ENCODE measurements at places on chromosomes 7 and 10.
A peak's percentile ranks its signal among the peaks of the same experiment; 100 is the strongest.

DNA sequence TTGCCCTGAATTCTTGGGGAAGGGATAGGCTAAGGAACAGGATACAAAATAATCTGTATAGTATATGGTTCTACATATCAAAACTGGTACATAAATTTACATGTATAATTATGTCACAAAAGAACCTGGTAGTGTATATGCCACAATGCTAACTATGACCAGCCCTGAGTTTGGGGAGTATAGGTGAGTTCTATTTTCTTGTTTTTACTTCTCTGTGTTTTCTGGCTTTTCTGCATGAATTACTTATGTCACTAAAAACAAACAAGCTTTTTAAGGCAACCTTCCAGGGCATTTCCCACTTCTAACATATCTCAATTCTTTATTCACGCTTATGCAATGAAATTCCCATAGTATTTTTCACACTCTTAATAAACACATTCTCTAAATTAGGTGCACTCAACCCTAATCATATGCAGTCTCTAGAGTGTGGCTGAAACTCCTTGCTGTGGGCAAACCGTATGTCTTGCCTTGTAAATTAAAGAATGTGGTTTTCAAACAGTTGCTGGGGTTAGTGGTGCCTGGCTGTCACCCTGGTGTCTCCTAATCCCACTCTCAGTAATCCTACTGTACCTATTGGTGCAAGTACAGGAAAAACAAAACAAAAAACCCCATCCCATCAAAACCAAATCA is 14.0 kb upstream of the INSIG1 start:
- no peak for DNase-seq

GRCh38 chr10:22682237-22683139 is 31.9 kb downstream of the PIP4K2A start:
- DNase-seq = no peak

GRCh38 chr7:105647591-105647990 is 66.3 kb upstream of the EFCAB10 start:
- DNase-seq = no peak

DNA sequence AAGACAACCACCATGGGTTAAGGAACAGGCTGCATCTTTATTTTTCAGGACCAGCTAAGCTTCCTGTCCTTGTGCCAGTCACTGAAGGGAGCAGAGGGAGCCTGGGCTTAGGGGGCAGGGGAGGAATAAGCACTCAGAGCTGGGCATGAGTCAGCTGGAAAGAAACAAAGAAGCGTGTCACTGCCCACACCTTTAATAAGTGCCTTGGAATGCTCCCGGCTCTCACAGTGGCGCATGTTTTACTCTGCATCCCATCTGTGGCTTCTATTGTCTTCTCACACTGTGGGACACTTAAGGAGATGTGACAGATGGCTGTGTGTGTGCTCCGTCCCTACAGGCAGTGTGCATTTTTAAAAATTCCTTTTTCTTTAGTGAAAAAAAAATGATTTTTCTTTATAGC is 71.7 kb downstream of the MTURN start:
- DNase-seq = no peak

GRCh38 chr7:73487486-73487885 is 34.6 kb downstream of the BAZ1B start:
- DNase-seq = no peak

DNA sequence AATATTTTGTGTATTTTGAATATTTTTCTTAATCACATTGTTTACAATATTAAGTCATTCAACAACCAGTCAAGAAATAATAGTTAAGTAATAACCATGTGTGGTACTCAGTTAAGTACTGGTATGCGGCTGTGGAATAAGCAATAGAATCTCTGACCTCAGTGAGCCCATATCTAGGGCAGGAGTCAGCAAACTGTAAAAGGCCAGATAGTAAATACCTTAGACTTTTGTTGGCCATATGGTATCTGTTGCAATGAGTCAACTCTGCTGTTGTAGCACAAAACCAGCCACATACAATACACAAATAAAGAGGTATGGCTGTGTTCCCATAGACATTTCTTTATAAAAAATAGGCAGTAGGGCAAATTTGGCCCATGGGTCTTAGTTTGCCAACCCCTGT is 311.6 kb upstream of the SEMA3A start:
- no peak for DNase-seq

DNA sequence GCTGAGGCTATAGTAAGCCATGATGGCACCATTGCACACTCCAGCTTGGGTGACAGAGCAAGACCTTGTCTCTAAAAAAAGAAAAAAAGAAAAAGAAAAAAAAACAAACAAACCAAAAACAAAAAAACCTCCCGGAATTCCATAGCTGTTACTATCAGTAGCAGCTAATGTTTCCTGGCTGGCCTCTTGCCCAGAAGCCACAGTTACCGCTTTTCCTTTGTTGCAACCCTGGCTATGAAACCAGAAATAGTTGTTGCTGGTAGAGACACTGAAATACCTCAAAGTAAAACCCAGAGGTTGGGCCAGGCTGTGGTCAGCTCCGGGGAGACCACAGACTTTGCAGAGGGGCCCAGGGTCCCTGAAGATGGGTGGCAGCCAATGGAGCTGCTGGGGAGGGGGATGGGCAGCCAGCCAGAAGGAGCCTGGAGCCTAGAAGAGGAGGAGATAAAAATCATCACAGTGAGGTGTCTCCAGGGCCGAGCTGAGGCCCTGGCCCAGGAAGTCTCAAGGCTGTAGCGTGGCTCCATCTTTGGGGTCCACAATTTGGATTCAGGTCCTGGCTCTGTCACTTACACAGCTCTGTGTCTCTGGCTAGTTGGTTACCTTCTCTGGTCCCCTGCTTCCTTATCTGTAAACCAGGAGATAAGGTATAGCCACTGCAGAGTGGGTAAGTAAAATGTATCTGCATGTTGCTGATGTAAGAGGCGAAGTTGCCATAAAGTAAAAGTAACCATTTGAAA is 3.4 kb upstream of the CHST12 start:
- DNase-seq = no peak

DNA sequence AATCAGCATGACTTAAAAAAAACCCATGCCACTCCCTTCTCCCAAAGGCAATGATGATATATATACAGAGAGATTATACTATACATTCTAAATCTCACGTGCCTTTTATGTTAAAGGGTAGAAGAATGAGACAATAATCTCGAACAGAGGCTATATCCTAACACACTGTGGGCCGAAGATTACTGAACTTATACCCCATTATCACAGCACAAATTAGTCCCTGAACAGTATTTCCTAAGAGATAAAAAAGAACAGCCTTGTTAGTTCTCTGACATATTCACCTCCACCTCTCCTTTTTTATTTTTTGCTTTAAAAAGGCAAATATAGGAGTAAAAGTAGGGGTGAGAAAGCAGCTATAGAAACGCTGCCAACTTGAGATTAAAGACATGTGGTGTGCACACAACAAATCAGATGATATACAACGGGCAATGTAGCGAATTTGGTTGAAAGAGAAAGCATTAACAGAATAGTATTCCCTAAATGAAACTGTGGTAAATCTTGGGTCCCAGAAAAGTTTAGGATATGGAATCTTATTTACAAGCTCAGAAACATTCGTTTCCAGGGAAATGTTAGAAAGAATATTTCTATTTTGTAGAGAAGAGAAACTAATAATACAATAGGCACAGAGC is 69.5 kb downstream of the JMJD1C start:
- DNase-seq = no peak

- no peak for DNase-seq
Observed at GRCh38 chr10:9792181-9792580, 1225.5 kb upstream of the CELF2 start.

DNA sequence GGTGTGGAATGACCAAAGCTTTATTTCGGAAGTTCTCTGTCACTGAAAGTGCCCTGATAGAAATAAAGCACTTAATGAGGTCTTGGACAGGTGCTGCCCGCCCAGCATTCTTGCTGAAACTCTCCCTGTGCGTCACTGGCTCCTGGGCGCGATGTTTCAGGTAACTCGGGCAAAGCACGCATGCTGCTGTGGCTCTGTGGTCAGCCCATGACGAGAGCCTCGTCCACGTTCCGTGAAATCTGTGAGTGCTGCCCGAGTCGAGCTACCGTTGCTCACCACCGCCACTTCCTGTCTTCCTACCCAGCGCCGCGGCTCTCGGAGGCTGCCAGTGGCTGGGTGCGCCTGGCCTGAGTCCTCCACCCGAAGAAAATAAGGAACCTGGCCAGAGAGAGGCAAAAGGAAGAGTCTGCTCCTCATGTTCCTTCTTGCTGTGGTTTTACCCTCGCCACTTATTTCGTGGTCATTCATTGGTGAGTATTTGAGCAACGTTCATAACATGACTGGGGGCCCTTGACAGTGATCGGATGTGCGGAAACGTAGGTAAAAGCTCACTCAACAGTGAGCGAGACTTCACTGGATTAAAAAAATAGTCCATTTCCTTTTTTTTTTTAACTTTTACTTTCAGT is 95.5 kb downstream of the MAP3K8 start:
- DNase-seq = peak; percentile 57

DNA sequence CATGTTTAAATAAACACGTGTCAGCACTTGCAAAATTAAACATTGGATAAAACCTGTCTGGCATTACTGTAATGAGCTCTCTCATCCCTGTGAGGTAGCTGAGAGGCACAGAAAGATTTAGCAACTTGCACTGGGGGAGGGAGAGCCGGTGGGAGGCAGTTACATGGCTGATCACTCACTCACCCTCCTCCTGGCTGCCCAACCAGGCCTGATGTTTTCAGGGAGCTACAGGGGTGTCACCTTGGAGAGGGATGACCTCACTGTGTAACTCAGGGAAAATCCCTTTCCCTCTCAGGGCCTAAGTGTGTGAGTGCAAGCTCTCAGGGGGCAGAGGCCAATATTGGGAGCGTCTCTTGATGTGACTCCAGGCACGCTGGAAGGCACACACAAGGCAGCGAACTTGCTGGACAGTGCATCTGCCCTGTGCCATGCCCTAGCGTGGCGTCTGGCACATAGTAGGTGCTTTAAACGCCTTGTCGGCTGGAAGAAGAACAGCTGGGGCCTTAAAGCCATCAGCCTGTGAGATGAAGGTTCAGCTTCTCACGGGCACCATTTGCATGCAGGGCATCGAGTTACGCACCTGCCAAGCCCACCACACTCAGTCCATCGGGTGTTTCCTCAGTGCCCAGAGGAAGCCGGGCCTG is 51.1 kb downstream of the ELFN1 start:
- no peak for DNase-seq

DNA sequence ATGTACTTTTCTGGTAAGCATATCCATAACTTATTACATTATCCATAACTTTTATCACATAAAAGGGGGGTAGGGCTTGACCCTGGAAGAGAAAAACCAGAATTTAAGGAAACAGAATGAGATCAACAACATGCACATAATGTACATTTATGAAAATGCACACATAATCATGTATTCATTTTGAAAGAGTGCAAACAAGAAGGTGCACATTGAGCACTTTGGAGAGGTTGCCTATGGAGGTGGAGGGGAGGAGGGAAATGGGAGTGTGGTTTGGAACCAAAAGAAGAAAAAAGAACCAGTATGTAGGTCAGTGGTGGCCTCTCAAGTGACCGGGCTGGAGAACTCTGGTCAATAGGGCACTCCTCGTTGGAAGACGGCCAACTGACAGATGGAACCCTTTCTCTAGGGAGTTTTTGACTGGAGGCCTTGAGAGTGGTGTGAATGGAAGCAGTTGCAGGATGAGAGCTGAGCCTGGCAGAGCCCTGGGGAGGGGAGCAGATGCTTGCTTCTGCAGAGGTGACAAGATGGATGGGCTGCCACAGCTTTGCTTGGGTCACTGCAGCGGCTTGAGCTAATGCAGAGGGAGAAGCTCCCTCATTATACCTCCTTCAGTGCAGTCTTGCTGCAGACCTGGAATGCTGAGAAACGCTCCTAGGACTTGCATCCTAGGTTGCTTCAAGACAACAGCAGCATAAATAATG is 192.7 kb downstream of the SEC23IP start:
- no peak for DNase-seq

GRCh38 chr10:110429301-110429700 is 68.4 kb upstream of the DUSP5 start:
- no peak for DNase-seq

DNA sequence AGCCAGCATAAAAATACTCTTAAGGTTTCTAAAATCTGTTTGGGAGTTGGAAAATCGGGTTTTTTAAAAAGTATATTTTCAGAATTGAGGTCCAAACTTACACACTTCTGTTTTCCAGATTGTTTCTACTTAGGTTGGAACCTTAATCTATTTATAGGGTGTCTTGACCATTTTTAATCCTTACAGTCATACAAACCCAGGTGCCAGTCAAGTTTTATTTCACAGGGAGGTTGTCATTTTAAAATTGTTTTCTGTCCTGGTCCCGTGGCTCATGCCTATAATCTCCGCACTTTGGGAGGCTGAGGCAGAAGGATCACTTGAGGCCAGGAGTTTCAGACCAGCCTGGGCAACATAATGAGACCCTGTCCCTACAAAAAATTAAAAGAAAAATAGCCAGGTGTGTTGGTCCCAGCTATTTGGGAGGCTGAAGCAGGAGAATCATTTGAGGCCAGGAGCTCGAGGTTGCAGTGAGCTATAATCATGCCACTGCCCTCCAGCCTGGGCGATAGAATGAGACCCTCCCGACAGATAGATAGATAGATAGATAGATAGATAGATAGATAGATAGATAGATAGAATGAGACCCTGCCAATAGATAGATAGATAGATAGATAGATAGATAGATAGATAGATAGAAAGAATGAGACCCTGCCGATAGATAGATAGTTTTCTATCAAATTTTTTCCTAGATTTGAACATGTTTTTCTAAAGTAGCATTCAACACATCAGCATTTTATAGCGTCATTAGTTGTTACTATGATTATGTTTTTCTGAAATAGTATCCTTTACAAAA is 47.3 kb upstream of the NCF1 start:
- DNase-seq = no peak

DNA sequence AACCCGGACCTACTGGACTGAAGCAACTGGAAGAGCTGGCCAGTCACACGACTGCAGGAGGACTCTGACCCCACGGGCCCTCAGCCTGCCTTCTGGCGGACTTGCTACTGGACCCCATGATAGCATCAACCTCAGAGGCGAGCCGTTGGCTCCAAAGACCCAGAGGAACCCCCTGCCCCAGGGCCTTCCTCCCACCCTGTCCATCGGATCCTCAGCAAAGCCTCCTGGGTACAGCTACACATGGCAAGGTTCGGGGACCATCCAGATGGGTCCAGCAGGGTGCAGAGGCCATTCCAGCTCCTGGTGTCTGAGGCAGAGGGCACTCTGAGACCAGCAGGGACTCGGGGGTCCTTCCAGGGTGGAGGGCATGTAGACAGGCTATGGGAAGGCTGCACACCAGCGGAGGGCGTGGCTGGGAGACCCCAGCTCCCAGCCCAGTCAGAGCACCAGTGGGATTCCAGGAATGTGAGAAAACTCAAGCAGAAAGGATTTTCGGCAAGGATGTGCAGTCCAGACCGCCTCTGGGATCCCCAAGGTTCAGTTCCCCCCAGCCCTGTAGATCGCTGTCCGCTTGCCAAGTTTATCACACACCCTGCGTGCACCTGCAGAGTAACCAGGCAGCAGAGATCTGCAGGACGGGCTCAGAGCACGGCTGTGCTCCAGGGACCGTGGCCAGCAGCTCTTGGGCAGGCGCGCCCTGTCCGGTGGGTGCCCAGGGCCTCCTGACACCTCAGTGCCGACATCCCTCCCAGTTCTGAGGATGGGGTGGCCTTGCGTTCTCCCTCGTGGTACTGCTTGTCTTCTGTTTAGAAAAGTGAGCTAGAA is 89.8 kb upstream of the PPP2R2D start:
- DNase-seq = no peak

- DNase-seq = no peak
Observed at GRCh38 chr10:6114805-6115341, 26.0 kb downstream of the RBM17 start.

- no peak for DNase-seq
Observed at GRCh38 chr10:78750418-78750817, 318.3 kb upstream of the ZMIZ1 start.

- DNase-seq = no peak
Observed at GRCh38 chr10:35340975-35341374, 4.7 kb downstream of the CCNY start.

- DNase-seq = no peak
Observed at GRCh38 chr10:59319854-59320253, 42.5 kb downstream of the FAM13C start.
